ENCODE measurements at places on chromosomes 16 and 17. TPM values are rescaled to one million over a fixed set of nuclear protein-coding genes. Genes with fewer than 3 reads are reported as not detected.

Gene ATXN7L3
- polyA plus RNA-seq, result 26.3 TPM

Gene PYY
- polyA plus RNA-seq, result not detected

Gene RND2
- 0.20 TPM for polyA plus RNA-seq

Gene METTL26
- 76.6 TPM for polyA plus RNA-seq

Gene CPHXL2
- polyA plus RNA-seq, result not detected

Gene FAM171A2
- polyA plus RNA-seq, result 0.59 TPM

Gene RAB26
- 0.80 TPM for polyA plus RNA-seq

Gene MYH13
- polyA plus RNA-seq, result not detected

Gene SLC25A39
- 176 TPM for polyA plus RNA-seq

Gene MT2A
- 2,263 TPM for polyA plus RNA-seq

Gene SUPT4H1
- polyA plus RNA-seq, result 94.7 TPM

Gene CCL4
- polyA plus RNA-seq, result not detected

DNA sequence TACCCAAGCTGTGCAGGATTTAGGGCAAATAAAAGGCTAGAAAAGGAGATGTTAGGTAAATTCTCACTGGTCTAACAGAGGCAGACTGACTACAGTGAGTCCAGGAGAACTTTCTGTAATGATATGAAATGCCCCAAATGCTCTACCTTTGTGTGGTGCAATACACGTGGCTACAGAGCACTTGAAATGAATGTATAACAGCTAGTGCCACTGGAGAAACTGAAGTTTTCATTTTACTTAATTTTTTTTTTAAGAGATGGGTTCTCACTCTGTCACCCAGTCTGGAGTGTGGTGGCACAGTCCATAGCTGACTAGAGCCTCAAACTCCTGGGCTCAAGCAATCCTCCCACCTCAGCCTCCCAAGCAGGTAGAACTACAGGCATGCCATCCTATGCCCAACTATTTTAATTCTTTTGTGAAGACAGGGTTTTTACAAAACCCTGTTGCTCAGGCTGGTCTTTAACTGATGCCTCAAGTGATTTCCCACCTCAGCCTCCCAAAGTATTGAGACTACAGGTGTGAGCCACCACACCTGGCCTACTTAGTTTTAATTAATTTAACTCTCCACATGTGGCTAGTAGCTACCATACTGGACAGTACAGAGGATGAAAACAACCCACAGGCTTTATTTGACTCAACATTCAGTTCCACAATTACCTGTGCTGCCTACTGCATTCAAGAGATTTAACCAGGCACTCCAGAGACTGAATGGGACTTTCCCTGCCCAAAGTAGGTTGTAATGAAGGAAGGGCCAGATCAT is 84.8 kb upstream of the PLEKHM1 start:
- DNase-seq, result no peak

DNA sequence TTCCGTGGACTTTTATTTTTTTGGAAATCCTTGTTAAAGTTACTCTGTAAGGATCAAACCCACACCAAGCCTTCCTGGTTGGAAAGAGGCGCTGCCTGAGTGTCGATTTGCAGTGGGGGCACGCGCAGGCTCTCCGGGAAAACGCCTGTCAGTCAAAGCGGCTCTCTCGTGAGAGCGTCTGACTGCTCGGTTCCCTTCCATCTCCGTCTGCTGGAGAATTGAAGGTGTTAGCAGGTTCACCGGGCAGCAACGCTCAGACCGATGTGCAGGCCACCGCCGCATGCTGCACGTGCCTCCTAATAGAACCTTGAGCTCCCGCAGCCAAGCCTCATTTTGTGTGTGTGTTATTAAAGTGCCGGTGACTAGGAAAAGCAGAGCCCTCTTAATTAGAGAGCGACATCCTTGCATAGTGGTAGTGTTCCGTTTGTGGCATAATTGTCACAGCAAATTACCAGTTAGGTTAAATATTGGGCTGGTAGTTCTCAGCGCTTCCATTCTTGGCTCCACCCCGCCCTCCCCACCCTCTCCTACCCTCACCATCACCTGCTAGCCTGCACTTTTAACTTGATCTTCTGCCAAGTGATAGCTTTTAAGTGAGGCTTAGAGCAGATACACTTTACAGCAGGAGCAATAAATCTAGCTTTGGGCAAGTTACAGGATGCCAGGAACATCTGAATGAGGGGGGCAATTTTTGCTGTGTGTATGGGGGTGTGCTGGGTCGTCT is 75.5 kb downstream of the RPA1 start:
- DNase-seq, result no peak

DNA sequence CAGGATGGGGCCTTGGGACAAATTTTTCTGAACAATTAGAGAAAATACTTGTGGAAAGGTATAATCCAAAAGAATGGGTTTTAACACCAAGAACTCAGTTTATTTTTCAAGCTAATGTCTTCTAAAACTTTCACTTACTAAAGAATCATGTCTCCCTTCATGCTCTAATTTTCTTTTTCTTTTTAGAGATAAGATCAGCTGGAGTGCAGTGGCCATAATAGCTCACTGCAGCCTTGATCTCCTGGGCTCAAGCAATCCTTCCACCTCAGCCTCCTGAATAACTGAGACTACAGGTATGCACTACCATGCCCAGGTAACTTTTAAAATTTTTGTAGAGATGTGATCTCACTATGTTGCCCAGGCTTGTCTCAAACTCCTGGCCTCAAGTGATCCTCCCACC is 5.5 kb downstream of the OR4D1 start:
- no peak for DNase-seq

DNA sequence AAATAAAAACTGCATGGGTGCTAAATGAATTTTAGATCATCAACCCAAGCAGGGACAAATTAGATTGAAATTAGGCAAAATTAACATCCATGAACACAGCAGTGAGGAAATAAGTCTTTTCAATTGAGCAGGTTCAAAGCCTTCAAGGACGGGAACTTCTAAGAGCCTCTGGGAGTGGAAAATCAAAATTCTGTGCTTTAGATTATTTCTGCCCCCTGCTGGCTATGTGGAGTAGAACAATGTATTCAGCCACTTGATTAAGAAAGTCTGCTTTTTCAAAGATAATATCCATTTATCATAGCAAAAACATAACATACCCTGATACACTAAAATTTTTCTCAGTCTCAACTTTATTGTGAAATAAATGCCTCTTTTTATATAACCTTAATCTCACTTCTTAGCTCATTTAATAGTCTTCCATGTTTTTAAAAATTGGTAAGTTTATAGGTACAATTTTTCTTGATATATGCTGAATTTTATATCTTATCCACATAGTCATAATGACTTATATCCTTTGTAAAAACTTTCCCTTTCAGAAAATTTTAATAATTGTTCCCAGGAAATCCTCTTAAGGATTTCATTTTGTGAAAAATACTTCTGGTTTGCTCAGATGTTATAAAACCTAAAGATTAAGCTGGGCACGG is 28.1 kb upstream of the NOL11 start:
- peak; percentile 42 for DNase-seq

- DNase-seq, result peak; percentile 96
Measured at GRCh38 chr17:66508896-66509844, 206.8 kb downstream of the PRKCA start.

- DNase-seq, result no peak
Measured at GRCh38 chr16:7334801-7335560, 2.3 kb downstream of the RBFOX1 start.

DNA sequence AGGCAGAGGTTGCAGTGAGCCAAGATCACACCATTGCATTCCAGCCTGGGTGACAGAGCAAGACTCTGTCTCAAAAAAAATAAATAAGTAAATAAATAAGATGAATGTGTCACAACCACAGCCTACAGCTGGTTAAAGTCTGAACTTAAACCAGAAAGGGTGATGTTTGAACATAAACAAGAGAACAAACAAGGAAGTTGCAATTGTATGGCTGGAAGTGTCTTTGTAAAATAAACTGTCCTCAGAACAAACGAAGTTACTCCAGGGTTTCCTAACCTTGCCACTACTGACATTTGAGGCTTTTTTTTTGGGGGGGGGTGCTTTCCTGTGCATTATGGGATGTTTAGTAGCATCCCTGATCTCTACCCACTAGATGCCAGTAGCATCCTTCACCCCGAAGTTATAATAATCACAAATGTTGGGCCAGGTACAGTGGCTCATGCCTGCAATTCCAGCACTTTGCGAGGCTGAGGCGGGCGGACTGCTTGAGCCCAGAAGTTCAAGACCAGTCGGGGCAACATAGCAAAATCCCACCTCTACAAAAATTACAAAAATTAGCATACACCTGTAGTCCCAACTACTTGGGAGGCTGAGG is 119.2 kb downstream of the XYLT1 start:
- no peak for DNase-seq

- no peak for DNase-seq
Measured at GRCh38 chr16:3223913-3224515, 10.9 kb downstream of the ZNF200 start.

- peak; percentile 27 for DNase-seq
Measured at GRCh38 chr17:29116804-29117753, 63.1 kb downstream of the MYO18A start.

- DNase-seq, result no peak
Measured at GRCh38 chr16:72664056-72664508, 383.8 kb downstream of the ZFHX3 start.

DNA sequence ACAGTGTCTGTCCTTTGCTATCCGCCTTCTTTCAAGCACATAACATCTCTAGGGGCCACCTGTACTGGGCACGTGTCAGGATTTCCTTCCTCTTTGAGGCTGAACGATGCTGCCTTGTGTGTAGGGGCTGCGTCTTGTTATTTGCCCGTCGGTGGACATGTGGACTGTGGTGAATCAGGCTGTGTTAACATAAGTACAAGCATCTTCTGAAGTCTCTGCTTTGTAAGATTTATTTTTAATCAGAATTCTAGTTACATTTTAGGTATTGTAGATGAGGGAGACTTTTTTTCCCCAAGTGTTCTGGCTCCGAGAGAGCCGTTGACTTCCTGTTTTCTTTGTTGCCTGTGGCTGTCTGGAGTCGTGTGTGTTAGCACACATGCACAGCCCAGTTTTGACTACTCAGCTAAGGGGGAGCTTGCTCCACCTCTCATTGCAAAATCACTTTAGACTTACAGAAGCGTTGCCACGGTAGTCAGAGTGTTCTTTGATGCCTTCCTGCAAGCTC is 26.1 kb downstream of the SPG7 start:
- no peak for DNase-seq

GRCh38 chr17:18040261-18040858 is 1.2 kb downstream of the GID4 start:
- DNase-seq, result no peak

All from mammary epithelial cell (primary cell).